Right hindlimb (tissue), 1 donor: ENCODE measurements at places on chromosomes 16 and 17.

- no peak for DNase-seq
Measured at GRCh38 chr16:16073001-16073545, 123.7 kb downstream of the ABCC1 start.

DNA sequence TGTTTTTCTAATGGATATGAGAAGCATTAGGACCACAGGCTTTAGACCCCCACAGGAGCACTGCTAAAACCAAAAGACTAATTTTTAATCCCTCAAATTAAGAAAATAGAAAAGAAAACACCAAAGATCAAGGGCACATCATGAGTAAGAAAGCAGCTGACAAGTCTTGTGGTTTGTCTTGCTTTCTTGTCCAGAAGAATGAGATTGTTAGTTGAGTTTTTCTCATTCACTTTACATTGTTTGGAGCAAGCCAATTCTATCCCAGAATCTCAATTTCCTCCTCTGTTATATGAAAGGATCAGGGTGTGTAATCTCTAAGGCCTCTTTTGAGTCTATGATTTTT lies 899.0 kb downstream of the KCNJ2 start:
- DNase-seq, result no peak

GRCh38 chr17:66348584-66349165 lies 46.3 kb downstream of the PRKCA start:
- DNase-seq, result no peak

DNA sequence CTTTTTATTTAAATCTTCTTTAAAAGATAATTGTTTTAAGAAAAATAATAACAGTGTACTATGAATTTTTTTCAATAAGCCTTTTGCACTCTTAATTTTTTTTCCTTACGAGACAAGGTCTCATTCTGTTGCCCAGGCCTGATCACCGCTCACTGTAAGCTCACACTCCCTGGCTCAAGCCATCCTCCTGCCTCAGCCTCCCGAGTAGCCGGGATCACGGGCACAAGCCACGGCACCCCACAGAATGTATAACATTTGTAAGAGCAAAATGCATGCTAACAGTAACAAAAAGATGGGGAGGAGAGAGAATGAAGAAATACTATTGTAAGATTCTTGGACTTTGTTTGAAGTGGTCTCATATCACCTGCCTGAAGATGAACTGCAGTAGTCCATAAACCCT lies 126.9 kb upstream of the CHMP6 start:
- DNase-seq, result no peak
